EL (cell line): ENCODE measurements at places on chromosomes 6 and 20.

- peak; percentile 11 for DNase-seq
Observed at GRCh38 chr20:610130-611046, at the start of gene TCF15. Gene TCF15, minus strand, starts transcription at chr20:610309. Its CDS starts 72 bp downstream, at chr20:610237.

GRCh38 chr6:31663961-31664789 lies 622 bp downstream of the GPANK1 start:
- DNase-seq: peak; percentile 90

- DNase-seq: no peak
Observed at GRCh38 chr20:35539756-35540212, 2.1 kb upstream of the ERGIC3 start.

GRCh38 chr6:70884074-70884983 lies 72.5 kb downstream of the B3GAT2 start:
- peak; percentile 61 for DNase-seq

DNA sequence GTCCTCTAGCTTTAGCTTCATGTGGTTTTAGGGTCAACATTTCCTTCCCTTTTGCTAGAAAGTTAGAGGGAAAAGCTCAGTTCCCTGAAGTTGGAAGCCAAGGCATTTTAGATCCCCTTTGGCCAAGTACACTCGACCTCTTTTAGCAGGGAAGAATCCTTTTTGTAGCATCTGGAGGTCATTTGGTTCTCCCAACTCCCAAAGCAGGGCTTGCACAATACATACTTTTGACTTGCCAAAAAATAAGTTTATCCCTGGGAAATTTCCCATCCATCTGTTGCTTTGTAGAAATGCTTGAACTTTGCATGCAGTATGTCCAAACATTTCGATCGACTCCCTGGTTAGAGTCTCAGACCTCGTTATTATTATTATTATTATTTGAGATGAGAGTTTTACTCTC lies 4.6 kb upstream of the EDEM2 start:
- DNase-seq: no peak

GRCh38 chr6:129029778-129030177 lies 146.8 kb downstream of the LAMA2 start:
- peak; percentile 8 for DNase-seq

- DNase-seq: no peak
Observed at GRCh38 chr20:8457978-8458377, 325.9 kb downstream of the PLCB1 start.

- no peak for DNase-seq
Observed at GRCh38 chr6:107646176-107646575, 156.3 kb downstream of the SOBP start.

DNA sequence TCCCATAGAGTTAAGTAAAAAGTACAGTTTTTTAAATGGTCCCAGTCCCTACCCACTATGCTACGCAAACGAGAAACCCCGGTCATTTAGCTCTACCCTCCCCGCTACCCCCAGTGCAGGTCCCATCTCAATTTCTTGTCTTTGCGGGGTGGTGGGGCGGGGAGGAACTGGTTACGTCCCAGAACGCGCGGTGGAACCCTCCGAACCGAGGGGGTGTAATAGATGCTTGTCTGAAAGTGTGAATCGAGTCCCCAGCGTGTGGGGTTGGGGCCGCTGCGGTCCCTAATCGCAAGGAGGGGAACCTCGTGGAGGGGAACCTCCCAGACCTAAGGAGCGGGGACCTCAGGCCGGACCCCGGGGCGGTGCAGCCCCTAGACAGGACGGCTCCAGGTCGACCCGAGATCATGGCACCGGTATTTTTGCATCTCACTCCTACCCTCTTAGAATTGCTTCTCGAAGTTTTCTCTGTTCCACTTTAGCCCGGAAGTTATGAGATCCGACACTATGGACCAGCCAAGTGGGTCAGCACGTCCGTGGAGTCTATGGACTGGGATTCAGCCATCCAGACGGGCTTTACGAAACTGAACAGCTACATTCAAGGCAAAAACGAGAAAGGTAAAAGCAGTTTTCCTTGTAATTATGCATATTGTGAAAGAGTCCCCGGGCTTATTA lies 779 bp downstream of the HEBP2 start:
- DNase-seq: no peak

GRCh38 chr6:128532827-128533226 lies 12.4 kb upstream of the PTPRK start:
- DNase-seq: peak; percentile 21

DNA sequence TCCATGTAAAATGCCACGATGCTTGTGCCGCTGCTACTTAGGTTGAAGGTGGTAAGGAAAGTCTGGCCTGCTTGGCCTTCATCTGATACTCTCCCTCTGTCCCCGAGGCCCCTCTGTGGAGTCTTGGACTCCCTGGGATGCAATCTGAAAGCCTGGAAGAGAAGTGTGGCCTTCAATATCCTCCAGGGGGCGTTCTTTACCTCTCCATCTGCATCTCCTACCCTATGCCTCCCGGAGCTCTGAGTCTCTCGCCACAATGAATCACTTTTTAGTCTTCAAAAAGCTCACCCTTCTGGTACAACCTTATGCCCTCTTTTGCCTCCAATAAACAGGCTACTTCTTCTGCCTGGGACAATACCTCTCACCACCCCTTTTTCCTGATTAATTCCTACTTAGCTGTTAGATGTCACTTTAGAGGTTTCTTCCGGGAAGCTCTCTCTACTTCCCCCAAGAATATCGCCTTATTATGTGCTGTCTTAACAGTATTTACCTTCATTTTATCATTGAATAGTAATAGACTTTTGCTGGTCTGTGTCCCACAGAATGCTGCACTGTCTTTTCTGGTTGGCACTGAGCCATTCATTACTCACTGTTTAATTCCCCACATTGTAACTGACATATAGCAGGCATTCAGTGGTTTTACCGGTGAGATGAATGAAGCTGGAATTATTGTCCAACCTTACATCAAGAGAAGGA lies 13.9 kb upstream of the ATG5 start:
- DNase-seq: peak; percentile 84

DNA sequence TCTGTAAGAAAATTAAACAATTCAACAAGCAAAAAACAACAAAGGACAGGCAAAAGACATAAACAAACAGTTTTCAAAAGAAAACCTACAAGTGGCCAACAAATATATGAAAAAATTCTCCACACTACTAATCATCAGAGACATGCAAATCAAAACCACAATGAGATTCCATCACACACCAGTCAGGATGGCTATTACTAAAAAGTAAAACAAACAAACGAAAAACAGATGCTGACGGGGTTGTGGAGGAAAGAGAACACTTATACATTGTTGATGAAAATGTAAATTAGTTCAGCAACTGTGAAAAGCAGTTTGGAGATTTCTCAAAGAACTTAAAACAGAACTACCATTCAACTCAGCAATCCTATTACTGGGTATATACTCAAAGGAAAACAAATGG lies 537.6 kb downstream of the HDGFL1 start:
- DNase-seq: peak; percentile 84

DNA sequence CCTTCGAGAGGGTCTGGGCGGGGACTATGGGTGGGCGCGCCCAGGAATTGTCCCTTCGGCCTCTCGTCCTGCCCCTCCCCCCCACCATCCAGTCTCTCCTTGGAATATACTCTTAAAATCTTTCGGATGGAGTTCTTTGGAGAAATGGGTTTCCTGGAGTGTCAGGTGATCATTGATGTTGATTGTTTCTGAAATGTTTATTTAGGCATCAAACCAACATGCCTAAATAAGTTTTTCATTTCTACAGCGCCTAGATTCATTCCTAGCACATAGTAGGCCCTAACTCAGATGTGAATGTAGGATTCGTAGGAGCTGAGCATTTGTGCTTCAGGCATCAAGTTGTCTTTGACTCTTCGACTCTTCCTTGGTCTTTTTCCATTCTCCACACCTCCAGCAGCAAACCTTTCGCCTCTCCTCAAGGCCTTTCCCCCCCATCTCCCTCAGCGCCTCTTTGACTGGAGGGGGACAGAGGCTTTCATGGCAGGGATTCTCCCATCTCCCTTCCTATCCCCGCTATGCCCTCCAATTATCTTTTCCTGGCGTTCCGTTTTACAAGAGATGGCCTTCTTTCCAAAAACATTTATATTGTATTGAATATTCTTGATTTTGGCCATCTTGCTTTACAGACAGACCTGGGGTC lies 610 bp downstream of the CASP8AP2 start:
- peak; percentile 14 for DNase-seq

DNA sequence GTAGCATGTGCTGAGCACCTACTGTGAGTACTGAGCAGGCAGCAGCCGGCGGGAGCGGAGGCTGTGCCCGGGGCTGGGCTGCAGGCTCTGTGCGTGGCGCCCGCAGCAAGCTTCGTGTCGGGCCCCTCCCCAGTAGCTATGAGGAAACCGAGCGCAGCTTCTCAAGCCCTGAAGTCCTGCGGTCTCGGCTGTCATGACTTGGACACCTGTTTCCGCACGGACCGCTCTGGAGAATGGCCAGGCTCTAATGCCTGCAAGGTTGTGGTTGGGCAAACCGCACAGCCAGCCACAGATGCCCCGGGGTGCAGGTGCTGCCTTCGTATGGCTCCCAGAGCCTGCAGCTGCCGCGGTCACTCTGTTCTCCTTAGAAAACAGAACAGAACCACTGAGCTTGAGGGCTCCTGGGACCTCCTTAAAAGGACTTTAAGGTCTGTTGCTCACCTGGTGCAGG lies 33.7 kb downstream of the PYGB start:
- no peak for DNase-seq

DNA sequence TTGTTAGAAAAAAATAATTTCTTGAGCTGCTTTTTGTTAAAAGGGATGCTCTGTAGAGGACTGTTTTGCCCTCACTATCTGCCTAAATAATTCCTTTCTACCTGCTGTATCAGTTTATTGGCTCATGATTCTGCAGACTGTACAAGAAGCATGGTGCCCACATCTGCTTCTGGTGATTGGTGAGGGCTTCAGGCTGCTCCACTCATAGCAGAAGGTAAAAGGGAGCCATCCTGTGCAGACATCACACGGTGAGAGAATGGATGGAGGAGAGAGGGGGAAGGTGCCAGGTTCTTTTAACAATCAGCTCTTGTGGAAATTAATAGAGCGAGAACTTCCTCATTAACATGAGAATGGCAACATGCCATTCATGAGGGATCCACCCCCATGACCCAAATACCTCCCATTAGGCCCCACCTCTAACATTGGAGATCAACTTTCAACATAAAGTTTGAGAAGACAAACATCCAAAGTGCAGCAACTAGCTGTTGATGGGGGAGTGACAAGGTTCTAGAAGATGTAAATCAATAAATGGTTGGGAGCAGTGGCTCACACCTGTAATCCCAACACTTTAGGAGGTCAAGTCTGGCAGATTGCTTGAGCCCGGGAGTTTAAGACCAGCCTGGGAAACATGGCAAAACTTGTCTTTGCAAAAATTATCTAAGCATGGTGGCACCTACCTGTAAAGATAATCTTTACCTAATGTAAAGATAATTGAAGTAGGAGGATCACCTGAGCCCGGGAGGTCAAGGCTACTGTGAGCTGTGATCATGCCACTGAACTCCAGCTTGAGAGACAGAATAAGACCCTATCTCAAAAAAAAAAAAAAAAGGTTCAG lies 15.7 kb upstream of the AHCY start:
- no peak for DNase-seq

DNA sequence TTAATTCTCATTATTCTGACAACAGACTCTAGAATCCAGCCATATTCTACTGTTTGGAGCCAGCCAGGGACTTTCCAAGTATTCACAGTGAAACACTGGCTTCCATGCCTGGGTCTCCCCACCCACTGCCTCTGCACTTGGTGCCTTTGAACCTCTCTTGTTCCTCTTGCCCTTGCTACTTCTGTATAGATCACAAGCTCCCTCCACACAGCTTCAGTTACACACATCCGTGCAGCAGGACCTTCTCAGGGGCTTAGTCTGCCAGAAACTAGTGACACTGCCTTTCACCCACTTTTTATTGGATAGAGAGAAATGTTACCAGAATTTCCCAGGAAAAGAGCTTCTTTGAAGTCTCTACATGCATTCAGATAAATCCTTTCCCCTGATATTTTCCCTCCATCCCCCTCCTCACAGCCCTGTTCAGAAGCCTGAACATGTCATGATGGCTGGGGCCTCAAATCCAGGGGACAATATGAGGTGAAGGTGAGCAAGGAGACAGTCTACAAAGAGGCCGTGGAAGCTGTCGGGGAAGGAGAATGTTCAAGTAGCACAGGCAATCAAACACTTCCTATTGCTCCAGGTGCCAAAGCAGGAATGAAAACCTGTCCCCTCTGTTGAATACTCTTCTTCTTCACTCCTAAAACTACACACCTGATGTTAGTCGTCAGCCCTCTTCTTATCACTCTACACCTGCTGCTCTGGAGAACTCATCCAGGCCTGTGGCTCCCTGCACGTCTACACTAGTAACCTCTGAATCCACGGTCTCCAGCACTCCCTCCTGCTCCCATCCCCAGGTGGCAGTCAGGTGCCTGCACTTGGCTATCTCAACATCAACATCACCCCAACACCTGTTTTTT lies 20.2 kb upstream of the HLA-DOA start:
- DNase-seq: no peak

DNA sequence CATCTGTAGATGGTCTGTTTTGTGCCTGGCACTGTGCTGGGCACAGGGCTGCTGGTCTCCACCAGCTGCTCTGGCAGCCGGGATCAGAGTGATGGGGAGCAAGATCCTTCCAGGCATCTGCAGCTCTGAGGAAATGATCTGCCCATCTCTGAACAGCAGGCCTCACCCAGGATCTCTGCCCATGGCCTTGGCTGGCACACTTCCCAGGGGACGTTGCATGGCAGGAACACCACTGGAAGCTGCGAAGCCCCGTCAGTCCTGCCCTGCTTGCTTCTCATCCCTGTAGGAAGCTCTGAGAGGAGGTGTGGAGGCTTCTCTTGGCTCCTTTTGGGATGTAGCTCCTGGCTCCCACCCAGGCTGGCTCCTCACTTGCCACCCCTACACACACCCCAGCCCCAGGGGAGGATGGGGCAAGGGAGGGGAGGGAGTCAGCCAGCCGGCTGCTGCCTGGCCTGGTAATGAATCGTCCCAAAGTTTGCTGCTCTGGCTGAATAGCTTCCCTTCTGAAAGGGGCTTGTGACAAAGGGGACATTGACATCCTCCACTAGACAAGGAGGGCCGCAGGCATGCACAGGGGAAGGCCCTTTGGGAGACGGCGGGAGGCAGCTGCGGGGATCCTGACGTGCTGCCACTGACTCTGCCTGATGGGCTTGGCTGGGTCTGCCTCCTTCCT lies 108.9 kb downstream of the VEGFA start:
- DNase-seq: no peak

GRCh38 chr6:102223942-102224341 lies 830.4 kb downstream of the GRIK2 start:
- DNase-seq: no peak

DNA sequence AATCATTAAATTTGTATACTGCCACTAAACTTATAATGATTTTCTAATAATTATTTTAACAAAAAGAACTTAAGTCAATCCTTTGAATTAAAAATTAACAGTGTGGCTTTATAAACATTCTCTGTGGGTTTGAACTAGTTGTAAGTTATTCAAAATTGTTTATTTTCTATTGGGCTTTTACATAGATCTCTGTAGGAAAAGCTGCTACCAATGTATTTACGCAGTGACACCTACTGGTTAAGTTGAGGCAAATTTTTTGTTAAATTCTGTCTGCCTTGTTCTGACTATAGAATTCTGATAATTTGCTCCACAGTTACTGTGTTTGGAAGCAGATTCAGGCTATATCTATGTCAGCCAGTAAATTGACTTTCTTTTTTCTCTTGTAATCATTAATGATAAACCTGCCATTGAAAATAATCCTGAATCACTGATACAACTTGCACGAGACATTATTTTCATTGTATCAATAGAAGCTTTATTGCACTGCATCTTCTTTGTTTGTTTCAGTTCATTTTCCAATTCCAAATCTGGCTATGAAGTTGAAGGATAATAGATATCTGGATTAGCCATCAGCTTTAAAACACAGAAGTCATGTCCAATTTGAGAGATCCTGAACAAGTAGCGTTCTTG lies 66.0 kb upstream of the UTRN start:
- DNase-seq: peak; percentile 52

- no peak for DNase-seq
Observed at GRCh38 chr6:47288267-47289090, 21.2 kb downstream of the TNFRSF21 start.
